ENCODE measurements at places on chromosomes 7 and 10. TPM values are rescaled to one million over a fixed set of nuclear protein-coding genes. Genes with fewer than 3 reads are reported as not detected.

DNA sequence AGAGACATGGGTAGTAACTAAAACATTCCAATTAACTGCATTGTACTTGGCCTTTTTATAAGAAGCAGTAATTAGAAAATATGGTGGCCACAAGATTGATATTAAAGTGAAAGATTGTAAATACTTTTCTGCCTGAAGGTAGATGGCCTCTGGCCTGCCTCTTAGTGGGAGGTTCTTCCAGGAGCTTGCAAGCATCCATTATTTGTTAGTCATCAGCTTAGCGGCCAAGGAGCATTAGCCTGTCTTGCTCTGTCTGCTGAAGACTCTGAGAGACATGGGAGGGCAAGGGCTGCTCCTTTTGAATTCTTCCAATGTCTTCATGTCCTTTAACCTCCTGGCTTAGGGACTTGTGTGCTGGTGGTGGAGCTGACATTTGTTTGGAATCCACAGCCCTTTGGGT, 80.4 kb downstream of the TCF7L2 start:
- no peak for DNase-seq

Gene RASA4
- 21.5 TPM for total RNA-seq

- no peak for DNase-seq
These were observed 399.9 kb upstream of the IGFBP3 start for GRCh38 chr7:46320956-46321355.

Gene C10orf62
- not detected for total RNA-seq

Gene NME8
- not detected for total RNA-seq

DNA sequence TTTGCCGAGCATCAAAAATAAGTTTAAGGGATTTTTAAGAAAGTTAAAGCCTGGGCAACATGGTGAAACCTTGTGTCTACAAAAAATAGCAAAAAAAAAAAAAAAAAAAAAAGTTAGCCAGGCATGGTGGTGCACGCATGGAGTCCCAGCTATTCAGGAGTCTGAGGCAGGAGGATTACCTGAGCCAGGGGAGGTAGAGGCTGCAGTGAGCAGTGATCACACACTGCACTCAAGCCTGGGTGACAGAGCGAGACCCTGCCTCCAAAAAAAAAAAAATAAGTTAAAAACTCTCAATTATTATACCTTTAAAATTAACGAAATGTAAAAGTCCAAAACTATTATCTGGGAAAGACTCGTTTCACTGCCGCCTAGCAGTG, 35.0 kb upstream of the DAGLB start:
- DNase-seq, result no peak

Measured in mucosa of descending colon (tissue), 3 donors.